Caco-2 (cell line): ENCODE measurements at places on chromosomes 7 and 10. TPM values are rescaled to one million over a fixed set of nuclear protein-coding genes. Genes with fewer than 3 reads are reported as not detected.

DNA sequence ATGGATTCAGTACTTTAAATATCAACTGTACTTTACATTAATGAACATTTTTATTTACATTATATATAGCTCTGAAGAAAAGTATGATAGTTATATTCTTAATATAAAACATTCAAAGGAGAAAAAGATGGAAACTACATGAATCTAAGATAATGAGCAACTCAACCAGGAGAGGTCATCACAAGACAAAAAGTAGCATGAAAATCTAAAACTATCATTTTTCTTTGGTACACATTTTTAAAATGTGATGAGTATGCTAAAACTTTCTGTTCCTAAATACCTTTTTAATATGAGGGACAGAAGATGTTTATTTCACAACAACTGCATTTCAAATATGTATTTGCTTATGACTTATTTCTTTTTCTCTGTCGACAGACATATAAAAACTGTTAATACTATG lies 2.4 kb downstream of the CNTNAP2 start:
- no peak for DNase-seq

Gene GDF2
- total RNA-seq: not detected in 2 replicates

DNA sequence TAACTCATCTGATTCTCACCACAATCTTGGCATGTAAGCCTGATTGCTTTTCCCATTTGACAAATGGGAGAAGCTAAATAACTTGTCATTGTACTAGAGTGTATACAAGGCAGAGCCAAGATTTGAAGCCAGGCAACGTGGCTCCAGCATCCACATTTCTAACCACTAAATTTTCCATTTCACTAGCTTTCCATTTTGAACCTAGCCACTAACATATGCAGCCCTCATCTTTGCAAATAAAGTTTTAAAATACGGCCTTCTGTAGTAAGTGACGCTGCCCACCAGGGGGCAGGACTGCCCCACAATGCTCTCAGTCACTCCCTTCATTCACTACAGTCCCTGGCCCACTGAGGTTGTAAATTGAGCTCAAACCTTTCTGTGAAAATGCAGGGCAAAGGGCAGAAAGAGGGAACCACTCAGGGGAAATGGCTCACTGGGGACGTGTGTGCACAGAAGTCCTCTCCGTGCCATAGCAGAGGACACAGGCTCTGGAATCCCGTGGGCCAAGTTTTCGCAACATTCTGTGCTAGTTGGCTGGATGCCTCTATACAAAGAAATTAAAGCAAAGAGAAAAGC lies 315.7 kb downstream of the TNS3 start:
- DNase-seq: peak; percentile 85

DNA sequence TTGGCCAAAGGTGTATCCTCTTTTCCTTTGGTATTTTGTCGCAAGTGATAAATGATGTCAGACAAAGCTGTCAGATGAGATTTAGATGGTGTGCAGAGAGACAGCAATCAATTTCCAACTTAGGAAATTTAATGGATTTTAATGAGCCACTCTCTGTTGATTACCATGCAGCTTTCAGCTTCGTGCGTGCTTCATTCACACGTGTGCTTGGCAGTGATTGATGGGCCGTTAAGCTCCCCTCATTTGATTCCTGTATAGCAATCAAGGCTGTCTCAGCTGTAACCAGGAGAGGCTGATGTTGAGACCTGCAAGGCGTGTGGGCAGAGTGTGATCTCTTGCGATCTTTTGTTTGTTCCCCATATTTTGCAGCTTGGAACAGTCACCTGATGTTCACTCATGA lies 439.6 kb downstream of the CALN1 start:
- no peak for DNase-seq

DNA sequence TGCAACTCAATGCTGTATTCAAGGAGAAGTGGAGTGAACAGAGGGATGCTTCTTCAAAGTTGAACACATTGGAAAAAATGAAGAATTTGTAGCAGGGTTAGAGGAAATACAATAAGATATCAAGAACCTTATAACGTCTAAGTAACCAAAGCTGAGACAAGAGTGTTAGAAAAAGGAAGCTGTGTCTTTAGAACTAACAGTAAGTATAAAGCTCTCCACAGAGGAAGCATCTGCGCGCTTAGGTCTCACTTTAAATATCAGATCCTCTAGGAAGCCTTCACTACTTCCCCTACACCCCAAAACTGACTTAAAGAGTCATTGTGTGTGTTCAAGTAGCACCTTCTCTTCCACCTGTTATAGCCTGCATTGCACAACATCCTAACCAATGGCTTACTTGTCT lies 43.0 kb downstream of the CH25H start:
- DNase-seq: no peak

Gene AFAP1L2
- 2.3 and 2.6 TPM in 2 replicates for total RNA-seq

DNA sequence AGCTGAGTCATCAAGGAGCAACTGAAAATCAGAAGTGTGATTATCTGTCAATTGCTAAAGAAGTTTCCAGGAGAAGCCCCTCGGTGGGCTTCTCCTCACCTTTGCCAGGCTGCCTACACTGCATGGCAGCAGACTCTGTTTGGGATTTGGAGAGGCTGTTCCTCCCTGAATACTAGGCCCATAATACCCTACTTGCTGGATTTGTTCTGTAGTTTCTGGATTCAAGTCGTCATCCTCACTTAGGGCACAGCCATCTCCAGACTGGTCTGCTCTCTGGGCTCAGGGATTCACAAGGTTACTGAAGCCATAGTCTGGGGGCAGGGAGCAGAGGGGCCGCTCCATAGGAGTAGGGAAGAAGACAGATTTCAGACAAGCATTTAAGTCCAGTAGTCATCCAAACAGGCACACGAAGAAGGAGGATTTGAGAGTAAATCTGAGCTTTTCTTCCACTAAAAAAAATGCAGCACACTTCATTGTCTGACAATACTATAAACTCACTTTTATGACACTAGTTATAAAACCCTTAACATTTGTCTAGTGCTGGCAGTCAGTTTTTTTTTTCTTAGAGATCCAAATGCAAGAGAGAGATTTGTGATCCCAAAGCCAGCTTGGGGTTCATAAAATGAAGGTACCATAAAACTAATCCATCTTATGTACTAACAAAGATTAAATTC lies 723.3 kb downstream of the GRID1 start:
- no peak for DNase-seq

Gene PAPSS2
- total RNA-seq: 4.3 and 6.2 TPM in 2 replicates

- DNase-seq: peak; percentile 84
These were observed 26.7 kb downstream of the MICALL2 start for GRCh38 chr7:1432411-1433082.

DNA sequence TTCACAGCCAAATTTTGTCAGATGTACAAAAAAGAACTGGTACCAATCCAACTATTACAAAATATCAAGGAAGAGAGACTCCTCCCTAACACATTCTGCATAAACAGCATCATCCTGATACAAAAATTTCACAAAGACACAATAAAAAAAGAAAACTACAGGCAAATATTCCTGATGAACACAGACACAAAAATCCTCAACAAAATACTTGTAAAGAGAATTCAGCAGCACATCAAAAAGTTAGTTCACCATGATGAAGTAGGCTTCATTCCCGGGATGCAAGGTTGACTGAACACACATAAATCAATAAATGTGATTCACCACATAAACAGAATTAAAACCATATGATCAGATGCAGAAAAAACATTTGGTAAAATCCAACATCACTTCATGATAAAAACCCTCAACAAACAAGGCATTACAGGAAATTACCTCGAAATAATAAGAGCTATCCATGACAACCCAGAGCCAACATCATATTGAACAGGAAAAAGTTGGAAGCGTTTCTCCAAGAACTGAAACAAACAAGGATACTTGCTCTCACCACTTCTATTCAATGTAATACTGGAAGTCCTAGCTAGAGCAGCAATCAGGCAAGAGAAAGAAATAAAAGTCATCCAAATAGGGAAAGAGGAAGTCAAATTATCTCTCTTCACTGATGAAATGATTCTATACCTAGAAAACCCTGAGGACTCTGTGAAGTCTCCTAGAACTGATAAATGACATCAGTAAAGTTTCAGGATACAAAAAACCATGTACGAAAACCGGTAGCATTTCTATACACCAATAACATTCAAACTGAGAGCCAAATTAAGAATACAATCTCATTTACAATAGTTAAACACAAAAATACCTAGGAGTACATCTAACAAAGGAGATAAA lies 223.1 kb downstream of the REEP3 start:
- DNase-seq: no peak

Gene BPGM
- 7.2 and 8.1 TPM in 2 replicates for total RNA-seq

DNA sequence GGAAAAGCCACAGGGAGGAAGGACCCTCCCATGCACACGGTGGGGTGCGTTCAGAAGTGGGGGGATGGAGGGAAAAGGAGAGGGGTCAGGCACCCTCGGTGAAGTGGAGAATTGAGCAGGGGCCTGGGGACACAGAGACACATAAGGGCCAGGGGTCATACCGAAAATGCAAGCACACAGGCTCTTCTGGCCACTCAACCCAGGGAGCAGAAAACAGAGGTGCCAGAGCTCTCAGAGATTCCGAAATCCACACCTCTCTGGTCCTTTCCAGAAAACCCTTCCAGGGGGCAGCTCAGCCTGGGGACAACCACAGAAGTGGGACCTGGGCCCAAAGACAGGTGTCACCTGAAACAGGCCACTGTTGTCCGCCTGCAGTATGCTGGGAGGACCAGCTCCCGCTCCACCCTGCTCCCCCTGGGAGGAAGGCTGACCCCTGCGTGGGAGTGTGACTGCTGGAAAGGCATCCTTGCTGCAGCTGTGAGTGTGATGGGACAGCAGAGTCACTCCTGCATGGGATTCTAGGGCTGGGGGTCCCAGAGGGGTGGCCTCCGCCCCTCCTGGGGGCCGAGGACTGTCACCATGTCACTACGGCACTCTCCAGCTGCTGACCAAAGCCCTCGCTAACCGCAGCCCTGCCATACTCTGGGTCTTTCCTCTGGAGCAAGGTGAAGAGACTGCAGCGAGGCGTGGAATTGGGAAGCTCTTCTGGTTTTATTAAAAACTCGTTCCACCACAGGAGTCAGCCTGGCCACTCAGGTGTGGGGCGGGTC lies 63.1 kb downstream of the TMEM209 start:
- no peak for DNase-seq

DNA sequence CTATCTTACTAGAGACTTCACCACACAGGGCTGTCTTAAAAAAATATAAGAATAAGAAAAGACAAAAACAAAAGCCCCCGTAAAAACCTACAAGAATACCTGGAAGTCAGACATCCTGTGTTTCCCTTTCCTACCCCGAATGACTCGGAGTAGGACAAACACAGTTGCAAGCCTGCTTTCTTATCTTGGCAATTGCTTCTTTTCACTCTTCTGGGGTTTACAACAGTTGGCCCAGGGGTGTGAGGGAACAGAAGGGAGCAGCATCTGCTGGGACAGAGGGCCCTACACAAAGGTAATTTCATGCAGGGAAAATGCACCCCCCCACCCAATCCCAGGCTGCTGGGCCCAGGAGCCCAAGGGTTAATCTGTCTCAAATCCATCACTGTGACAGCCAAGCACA lies 220.6 kb downstream of the ARHGAP12 start:
- no peak for DNase-seq

DNA sequence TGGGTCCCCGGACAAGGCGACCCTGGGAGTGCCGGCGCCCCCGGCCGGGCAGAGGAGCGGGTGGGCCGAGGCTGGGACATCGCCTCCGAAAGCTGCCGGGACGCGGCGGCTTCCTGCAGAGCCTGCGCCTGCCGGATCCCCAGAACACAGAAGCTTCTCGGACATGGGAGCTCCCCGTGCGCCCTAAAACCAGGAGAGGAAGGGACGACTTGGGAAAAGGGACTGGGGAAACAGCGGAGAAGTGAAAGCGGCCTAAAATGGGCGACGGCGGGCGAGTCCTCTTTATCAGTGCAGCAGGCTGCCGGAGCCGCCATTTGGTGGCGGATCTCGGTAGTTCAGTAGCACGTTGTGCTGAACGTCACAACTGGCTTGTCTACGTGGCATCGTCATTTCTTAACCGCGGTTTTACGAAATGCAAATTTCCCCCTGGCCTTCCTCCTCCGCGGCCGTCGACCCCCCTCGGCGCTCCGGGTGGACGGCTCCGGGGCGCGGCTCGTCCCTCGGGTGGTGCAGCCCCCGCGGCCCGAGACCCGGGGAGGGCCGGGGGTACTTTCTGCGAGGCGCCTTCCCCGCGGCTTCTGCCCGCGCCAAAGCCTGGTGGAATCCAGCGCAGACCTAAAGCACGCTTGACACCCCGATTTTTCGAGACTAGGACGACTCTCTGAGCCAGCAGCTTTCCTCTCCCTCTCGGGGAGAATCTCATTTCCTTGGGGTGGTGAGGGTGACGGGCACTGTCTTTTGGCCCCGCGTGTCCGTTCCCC lies 9.9 kb upstream of the SPAG6 start:
- DNase-seq: no peak

GRCh38 chr7:139358541-139359365 lies 941 bp upstream of the LUC7L2 start:
- DNase-seq: peak; percentile 68

GRCh38 chr10:117796130-117796745 lies 250.5 kb downstream of the RAB11FIP2 start:
- DNase-seq: no peak

DNA sequence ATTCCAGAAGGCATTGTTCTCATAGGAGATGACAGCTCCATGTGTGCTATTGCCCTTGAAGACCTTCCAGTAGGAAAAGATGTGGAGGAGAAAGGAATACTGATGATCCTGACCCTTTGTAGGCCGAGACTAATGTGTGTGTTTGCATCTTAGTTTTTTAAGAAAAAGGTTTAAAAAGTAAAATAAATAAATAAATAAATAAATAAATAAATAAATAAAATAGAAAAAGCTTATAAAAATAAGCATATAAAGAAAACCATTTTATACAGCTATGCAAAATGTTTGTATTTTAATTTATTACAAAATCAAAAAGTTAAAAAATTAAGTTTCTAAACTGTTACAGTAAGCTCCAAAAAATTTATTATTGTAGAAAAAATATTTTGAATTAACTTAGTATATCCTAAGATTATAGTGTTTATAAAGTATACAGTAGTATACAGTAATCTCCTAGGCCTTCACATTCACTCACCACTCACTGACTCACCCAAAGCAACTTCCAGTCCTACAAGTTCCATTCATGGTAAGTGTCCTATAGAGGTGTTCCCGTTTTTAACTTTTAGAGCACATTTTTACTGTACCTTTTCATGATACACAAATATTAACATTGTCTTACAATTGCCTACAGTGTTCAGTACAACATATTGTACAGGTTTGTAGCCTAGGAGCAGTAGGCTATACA lies 435.2 kb upstream of the SEMA3A start:
- no peak for DNase-seq

DNA sequence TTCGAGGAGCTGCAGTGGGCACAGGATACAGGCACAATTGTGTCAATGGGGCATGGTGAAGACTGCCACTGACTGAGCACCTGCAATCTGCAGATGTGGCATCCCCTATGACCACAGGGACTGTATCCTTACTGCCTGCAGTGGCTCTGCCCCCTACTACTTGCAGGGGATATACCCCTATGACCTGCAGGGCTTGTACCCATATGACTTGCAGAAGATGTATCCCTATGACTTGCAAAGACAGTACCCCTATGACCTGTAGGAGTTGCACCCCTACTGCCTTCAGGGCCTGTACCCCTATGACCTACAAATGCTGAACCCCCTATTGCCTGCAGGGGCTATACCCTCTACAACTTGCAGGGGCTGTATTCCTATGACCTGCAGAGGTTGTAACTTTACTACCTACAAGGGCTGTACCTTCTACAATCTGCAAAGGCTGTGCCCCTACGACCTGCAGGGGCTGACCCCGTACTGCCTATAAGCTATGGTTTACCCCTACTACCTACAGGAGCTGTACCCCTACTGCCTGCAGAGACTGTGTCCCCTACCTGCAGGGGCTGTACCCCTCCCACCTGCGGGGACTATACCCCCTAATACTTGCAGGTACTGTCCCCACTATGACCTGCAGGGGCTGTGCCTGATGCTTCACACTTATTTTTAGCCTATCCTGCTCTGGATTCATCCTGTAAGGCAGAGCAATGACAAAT lies 65.9 kb upstream of the ADAM12 start:
- DNase-seq: no peak
